ENCODE measurements at places on chromosomes 11 and 22.

GRCh38 chr22:36364255-36365019, 23.3 kb downstream of the MYH9 start:
- DNase-seq, result no peak

DNA sequence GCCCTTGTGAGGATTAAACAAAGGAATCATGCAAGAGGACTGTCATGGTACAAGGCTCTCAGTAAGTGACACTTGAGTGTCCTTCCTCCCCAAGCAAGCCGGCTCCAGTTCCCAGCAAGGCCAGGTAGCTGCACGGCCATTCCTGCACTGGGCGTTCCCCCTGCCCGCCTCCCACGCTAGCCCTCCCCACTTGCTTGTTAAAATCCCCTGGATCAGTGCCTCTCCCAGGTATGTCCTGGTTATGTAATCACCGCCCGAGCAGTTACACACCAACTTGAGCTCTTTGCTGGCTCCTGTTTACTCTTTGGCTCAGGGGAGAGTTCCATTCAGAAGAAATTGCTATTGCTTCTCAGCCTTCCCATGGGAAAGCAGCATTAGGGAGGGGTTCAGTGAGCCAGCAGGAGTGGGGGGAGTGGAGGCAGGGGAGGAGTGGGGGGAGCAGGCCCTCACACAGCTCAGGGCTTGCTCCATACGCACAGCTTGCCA, 19.4 kb upstream of the MYEOV start:
- DNase-seq, result no peak

DNA sequence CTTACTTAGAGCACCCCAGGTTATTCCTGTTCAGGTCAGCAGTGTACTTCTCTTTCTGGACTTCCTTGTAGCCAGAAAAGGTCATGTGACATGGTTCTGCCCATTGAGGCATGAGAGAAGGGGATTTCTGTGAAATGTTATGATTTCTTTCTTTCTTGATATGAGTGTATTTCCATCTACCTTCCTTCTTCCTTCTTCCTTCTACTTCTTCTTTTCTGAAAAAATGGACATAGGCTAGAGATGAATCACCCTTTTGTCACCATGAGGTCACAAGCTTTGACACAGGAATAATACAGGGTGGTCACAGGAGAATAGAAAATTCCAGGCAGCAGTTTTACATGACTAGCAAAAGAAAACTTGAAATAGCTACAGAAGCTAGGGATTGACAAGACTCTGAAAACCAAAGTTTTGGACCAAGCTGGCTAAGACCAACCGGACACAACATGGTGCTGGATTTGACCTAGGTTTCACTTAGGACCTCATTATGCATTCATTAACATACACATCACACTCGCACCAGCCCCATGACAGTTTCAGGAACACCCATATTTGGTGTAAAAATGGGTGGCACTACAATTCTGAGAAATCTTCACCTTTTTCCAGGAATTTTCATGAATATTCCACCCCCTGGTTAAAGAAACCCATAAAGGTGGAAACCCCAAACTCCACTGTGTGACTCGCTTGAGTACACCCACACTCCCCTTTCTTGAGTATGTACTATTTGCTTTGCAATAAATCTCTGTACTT, 21.2 kb upstream of the MAP6 start:
- DNase-seq, result peak; percentile 86

DNA sequence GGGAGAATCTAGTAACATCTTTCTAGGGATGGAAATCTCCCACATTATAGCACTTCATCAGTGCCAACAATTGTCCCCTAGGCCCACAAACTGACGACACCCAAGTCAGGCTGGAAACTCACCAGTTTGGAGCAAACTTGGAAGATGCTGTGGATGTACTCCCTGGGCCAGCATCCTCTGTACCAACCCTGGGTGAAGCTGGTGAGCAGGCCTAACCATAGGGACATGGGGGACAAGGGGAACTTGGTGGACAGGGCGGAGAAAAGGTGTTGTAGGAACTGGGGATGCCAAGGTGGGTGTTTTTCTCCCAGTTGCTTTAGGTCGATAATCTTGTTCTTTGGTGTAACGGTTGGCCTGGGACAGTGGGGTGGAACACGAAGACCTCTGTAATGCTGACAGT, 42.2 kb downstream of the DRG1 start:
- DNase-seq, result no peak

- no peak for DNase-seq
Measured at GRCh38 chr22:16968218-16968595, 39.8 kb downstream of the GAB4 start.

DNA sequence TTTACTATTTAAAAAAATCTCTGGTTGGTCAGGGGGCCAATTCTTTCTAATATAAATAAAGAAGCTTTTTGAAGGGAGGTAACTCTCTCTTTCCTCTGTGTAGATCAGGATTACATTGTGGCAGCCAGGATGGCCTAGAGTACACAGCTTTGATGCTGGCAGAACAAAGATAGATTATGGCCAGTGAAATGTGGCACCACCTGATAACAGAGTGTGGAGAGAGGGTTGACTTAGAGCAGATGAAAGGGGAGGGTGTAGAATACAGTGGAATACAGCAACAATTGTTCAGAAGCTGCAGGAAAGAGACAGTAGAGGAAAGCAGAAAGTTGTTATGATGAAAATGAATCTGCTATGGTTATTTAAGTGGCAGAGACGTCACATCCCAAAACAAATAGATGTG, 99.0 kb downstream of the FAR1 start:
- no peak for DNase-seq

GRCh38 chr11:11011617-11012016, 153.8 kb upstream of the ZBED5 start:
- DNase-seq, result no peak

- DNase-seq, result peak; percentile 68
Measured at GRCh38 chr11:68843052-68843561, 1.4 kb upstream of the CPT1A start.

- DNase-seq, result no peak
Measured at GRCh38 chr11:69448471-69449284, 32.8 kb upstream of the LINC01488 start.

GRCh38 chr11:127950162-127950561, 637.2 kb downstream of the ETS1 start:
- DNase-seq, result no peak

DNA sequence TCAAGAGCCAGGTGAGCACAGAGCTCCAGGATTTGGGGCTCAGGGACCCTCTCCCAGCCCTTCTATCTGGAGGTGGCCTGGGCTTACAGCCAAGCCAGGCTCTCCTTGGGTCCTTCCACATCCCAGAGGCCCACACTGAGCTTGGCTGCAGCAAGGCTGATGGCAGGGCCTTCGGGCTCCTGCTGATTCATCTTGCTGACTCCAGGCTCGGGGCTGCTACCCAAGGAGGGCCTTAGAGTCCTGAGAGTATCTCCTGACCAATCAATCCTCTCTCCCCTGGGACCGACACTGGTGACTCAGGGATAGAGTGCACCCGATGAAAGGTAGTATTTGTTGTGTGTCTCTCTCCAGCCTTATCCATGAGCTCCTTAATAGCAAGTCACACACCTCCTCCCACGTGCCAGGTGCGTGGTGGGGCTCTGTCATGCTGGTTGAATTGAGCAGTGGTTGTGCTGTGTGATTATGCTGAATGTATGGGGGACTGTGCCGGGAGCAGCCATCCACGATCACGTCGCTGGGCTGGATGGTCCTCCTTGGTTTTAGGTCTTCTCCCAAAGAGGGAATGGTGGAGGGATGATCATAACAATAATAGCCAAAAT, 62.3 kb downstream of the GRIK4 start:
- no peak for DNase-seq

- no peak for DNase-seq
Measured at GRCh38 chr11:34346551-34346950, 11.3 kb downstream of the ABTB2 start.

GRCh38 chr11:130999086-130999485, 82.8 kb upstream of the SNX19 start:
- DNase-seq, result no peak

DNA sequence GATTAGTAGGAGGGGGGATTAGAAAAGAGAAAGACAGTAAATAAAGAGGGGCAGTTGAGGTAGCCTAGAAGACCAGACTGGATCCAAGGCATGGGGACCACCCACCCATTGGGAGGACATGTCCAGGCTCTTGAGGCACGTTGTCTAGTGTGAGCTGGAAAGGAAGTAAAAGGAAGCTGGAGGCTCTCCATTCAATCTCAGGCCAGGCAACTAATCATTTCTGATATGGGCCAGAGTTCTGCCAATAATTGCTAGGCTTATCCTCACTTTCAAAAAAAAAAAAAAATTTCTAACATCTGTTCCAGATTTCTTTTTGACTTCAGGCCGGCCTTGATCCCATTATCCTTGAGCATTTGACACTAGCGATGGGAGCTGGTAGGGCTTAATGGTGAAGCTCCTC, 476.1 kb downstream of the SOX6 start:
- no peak for DNase-seq

- DNase-seq, result no peak
Measured at GRCh38 chr11:112241486-112241885, 15.3 kb downstream of the PTS start.

DNA sequence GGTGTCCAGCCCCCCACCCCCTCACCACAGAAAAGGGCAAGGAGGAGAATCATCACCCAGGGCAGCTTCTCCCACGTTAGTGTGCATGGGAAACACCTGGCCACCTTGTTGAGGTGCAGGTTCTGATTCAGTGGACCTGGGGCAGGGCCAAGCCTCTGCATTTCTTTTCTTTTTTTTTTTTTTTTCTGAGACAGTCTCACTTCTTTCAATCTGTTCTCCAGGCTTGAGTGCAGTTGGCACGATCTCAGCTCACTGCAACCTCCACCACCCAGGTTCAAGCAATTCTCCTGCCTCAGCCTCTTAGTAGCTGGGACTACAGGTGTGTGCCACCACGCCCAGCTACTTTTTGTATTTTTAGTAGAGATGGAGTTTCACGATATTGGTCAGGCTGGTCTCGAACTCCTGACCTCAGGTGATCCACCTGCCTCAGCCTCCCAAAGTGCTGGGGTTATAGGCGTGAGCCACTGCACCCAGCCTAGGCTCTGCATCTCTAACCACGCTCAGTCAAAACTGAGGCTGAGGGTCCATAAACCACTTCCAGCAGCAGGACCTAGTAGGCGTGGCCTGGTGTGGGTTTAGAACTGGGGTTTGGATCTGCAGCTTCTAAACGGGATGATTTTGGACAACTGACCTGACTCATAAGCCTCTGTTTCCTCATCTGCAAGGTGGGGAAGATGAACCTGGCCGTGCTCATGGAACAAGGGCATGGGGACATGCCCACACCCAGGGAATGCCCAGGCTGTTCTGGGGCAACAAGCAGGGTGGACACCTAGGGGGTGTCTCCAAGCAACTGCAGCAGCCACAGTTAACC, 734 bp downstream of the ZP1 start:
- DNase-seq, result no peak

GRCh38 chr22:33666279-33666960, 253.9 kb downstream of the LARGE1 start:
- peak; percentile 46 for DNase-seq

DNA sequence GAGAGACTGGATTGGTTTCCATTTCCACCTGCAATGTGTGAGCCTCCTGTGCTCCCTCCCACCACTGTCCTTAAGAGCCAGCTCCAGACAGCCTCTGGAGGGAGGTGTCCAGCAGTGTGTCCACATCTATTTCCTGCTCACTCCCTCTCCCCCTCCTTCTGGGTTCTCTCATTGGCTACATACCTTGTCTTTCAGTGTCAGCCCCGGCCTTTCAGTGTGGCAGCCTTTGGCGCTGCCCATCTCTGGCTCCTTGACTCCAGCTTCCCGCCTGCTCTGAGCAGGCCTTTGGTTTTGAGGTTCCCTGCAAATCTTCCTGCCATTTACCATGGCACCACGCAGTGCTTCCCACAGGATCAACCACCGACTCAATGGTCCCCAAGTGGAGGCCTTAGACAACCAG, 19.0 kb upstream of the PTPRJ start:
- no peak for DNase-seq

DNA sequence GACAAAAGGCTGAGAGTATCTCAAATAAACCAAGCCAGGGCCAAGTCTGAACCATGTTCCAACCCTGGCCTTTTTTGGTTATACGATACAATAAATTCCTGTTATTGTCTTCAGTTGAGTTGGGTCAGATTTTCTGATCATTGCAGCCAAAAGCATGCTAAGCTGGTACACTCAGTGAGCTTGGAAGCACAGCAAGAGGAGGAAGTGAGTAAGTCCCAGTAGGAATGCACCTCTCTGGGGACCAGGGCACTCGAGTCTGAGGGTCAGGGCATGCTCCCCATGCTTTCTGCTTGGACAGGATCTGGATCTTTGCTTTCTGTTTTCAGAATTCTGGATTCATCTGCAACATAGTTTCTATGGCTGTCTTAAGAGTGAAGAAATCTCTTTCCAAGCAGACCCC, 73.1 kb downstream of the TMPRSS5 start:
- DNase-seq, result no peak

- DNase-seq, result peak; percentile 16
Measured at GRCh38 chr11:623999-624704, 603 bp downstream of the CDHR5 start.

DNA sequence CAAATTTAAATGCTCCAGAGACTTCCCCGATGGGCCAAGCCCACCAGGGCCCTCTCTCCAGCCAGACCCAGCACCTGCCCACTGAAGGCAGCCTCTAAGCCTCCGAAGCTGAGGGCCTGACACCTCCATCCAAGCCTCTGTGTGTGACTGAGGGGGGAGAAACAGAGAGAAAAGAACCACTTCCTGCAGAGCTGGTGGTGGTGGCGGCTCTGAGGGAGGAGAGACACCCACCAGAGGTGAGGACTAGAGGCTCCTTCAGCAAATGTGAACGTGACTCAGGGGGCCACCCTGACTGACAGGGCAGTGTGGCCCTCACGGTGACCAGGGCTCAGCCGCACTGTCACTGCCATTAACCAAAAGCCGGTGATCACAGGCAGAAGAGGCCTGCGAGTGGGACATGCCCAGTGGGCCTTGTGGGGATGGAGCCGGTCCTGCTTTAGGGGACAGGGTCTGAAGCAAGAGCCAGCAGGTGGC, 31.0 kb upstream of the CD5 start:
- DNase-seq, result peak; percentile 61

- no peak for DNase-seq
Measured at GRCh38 chr11:109851780-109852390, 241.3 kb upstream of the ZC3H12C start.

GRCh38 chr11:46248289-46249102, 29.0 kb upstream of the CREB3L1 start:
- DNase-seq, result no peak

GRCh38 chr11:112570333-112570732, 309.7 kb upstream of the PLET1 start:
- DNase-seq, result no peak

Measured in B cell (primary cell).